CD4-positive, alpha-beta T cell treated with Interleukin-4 for 4 hours (primary cell): ENCODE measurements at places on chromosomes 5 and 9.
A peak's percentile ranks its signal among the peaks of the same experiment; 100 is the strongest.

DNA sequence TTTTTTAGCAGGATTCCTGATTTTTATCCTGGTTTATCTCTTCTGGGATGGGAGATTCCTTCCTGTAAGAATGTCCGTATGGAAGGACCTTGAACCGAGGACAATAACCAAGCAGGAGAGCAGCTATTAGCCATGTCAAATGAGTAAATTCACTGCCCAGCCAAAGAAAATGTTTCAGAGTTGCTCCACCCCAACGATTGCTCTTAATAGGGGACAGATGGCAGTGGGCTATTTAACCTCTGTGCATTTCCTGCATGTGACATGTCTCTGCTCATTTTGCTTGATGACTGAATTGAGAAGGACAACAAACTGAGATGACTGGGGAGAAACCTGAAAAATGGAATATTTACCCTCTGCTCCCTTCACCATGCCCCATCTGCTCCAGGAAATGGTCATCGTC, 479.9 kb upstream of the ZNF462 start:
- DNase-seq, result no peak

- no peak for DNase-seq
These were observed 308.6 kb upstream of the EFNA5 start for GRCh38 chr5:107979291-107979690.

DNA sequence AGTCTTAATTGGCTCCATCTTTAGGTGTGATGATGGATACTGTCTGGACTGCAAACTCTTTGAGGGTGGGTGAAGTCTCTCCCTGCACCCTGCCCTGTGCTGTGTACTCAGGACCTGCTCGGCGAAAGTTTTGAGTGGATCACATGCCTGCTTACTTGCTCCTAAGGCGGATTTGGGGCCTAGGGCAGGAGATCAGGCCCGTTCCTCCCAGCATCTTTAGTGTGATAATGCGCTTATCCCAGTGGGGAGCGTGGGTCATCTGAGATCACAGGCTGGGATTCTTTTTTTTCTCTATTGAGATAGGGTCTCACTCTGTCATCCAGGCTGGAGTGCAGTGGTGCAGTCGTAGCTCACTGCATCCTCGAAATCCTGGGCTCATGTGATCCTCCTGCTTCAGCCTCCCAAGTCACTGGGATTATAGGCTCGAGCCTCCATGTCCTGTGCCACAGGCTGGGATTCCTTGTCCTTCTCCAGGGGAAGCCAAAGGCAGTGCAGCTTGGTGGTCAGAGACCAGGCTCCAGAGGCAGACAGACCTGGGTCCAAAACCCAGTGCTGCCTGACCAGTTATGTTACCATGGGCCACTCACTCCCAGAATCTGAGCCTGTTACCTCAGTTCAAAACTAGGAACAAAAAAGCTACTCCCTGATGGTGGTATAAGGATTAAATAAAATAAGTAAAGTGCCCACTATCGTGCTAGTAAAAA, 59.7 kb downstream of the ZNF618 start:
- DNase-seq, result no peak

DNA sequence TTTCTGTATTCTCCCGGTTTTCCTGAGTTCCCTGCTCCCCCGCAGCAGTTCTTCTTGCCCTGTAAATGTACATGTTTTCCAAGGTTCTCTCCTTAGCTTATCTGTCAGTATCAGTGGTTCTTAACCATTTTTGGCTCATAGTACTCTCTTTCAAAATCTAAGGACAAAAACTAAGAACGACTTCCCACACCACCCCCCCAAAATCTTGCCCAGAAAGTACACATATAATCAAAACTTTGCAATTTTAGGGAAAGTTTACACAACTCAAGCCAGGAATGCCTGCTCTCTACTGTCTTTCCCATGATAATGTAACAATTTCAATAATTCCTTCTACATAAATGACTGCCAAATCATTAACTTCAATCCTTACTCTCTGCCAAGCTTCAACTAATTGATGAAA, 4.5 kb downstream of the DCAF12 start:
- DNase-seq, result no peak

- DNase-seq, result no peak
These were observed 92.6 kb downstream of the RIC1 start for GRCh38 chr9:5721279-5722087.

DNA sequence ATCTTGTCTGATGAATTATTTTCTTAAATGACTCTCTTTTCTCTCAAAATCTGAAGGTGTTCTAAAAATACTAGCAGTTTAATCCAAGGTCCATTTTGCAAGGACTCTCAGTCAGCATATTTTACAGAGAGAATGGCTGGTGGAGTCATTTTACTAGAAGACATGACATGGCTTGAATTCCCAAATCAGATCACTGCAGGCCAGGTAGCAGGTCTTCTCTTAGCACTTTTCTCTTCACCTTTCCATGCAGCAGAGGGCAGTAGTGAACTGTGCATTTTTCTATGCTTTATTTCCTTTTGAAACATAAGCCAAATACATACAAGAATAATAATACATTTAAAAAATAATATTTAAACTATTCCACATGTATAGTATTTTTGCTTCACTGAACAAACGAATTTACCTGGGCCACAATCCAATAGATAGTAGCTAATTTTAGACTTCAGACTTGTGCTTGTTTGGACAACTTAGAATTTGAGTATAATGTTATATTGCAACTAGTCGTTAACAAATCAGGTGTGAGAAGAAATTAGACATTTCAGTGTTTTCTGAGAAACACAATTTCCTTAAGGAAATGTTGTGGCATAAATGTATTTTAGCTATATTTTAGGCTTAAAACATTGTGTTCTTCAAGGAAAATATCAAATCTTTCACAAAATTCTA, 289.4 kb upstream of the DAB2 start:
- DNase-seq, result peak; percentile 47

DNA sequence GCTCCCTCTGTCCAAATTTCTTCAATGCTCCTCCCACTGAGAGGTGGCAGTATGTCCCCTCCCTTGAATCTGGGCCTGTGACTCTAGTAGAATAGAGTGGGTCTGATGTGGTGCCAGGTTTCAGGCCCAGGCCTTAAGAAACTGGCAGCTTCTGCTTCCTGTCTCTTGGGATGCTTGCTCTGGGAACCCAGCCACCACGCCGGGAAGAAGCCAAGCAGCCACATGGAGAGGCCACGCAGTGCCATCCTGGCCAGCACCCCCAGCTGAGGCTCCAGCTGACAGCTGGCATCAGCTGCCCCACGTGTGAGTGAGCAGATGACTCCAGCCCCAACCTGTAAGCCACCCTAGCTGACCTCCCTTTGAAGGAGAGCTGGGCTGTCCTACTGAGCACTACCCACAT, 7.3 kb upstream of the TSPAN17 start:
- DNase-seq, result no peak

- DNase-seq, result peak; percentile 57
These were observed 6.5 kb upstream of the RICTOR start for GRCh38 chr5:39080597-39081204.

- no peak for DNase-seq
These were observed 4.8 kb downstream of the DNAJB5 start for GRCh38 chr9:34994260-34994899.

- no peak for DNase-seq
These were observed 829.0 kb downstream of the TLE4 start for GRCh38 chr9:80400624-80401230.

DNA sequence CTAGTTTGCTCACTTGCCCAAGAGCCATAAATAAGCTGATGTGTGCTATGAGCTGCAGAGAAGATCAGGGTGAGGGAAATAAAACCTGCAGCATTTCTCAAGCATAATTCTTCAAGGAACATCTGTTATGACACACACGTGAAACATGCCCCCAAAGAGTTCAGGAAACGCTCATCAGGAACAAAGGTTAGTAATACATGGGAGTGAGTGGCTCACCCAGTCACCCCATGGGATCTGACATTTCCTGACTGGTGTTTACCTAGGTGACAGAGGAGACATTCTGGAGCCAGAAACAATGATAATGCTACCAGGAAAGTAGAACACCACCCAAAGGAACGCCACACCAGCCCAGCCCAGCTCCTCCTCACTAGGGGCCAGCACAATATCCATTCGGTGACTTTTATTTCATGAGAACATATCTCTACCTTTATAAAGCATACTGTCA, 66.0 kb downstream of the FRMD3 start:
- DNase-seq, result no peak

DNA sequence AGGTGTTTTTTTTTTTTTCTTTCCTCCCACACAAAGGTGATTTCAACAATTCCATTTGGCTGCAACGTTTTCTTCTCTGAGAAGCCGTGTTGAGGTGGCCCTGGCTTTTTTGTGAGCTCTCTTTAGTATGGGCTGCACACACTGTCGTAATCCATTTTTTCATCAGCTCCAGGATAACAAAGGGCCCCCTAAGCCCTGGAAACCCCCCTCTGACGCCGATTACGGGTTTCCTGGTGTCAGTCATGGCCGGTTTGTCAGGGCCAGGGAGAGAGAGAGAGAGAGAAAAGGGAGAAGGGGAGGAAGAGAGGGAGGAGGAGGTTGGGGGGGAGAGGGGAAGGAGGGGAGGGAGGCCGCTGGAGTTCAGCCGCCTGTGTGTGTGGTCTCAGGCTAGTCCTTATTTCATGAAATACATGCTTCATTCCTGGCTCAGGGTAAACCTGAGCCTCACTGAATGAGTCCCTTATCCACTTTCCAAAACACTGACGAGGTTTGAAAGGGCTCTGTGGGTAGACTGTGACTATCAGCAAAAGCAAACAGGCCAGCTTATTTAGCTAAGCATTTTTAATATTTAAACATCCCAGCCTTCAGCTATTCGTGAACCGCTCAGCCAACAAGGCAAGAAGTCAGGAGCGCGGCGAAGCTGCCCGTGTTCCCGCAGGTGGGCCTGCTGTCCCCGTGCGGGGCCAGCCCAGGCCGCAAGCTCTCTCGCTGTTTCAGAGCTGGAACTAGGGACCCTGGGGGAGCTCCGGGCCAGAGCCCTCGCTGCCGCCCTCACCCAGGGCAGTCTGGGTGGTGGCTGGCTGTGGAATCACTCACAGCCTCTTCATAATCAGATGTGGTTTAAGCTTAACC, 172.8 kb downstream of the ERCC6L2 start:
- DNase-seq, result no peak

- DNase-seq, result no peak
These were observed 258.6 kb downstream of the ASTN2 start for GRCh38 chr9:117156144-117156688.

GRCh38 chr9:76810377-76810957, 46.2 kb downstream of the PCA3 start:
- DNase-seq, result peak; percentile 3

- DNase-seq, result no peak
These were observed 559.0 kb upstream of the DAP start for GRCh38 chr5:11319836-11320580.

GRCh38 chr5:171312129-171312974, 3.3 kb downstream of the TLX3 start:
- DNase-seq, result no peak

DNA sequence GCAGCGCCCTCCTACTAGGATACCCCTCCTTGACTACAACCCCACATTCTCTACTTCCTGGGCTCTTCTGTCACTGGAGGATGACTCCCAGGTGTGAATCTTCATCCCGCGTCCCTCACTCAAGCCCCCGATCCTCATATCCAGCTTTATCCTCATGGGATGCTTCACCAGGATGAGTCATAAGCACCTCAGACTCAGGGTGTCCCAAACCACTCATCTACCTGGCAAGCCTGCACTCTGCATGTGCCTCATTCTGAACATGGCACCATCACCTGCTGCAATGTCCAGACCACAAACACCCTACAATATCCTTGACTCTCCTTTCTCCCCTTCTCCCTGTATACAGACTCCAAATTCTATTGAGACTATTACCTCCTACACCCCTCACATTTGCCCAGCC, 1.5 kb upstream of the TGFBI start:
- no peak for DNase-seq

GRCh38 chr9:123798195-123798594, 131.7 kb downstream of the DENND1A start:
- no peak for DNase-seq

DNA sequence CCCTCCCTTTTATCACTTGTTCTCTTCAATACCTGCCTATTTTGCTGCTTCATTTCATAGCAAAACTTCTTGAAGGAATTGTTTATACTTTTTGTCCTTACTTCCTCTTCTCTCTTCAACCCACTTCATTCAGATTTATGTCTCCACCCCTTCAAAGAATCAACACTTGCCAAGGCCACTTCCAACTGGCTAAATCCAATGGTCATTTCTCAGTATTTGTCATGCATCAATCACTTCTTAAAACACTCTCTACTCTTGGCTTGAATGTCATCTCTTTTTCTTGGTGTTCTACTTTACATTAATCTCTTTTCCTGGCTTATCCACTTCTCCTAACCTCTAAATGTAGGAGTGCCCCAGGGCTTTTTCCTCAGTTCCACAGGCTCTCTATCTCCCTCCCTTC, 8.3 kb upstream of the FCHO2 start:
- DNase-seq, result no peak

GRCh38 chr9:123267481-123268198, 746 bp downstream of the STRBP start:
- DNase-seq, result no peak

DNA sequence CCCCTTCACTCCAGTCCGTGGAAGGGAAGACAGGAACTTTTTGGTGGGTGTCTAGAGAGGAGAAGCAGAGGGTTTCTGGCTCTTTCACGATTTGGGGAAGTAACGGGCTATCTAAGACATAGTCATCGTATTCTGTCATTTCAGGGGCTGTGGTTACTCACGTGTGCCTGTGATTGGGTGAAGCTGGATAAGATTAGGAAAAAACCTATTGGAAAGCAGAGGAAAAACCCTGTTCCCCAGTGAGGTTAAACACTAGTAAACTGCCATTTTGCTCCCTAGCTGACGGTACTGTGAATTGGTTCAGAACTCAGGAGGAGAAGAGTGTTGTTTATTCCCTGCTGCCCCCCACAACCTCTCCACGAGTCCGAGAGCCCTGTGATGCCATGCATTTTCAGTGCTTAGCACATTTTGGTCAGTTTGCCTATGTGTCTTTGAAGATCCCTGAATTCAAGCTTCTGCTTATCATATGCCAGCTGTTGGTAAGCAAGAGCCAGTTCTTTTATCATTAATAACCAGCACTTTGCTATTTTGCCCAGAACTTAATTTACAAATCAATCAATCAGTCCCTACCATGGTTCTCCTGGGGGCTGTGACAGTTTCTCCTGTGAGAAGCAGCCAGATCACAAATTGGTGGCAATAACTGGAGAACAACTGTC, 45.1 kb upstream of the ROR2 start:
- DNase-seq, result no peak

- no peak for DNase-seq
These were observed 288.7 kb downstream of the FANCC start for GRCh38 chr9:95028853-95029219.

DNA sequence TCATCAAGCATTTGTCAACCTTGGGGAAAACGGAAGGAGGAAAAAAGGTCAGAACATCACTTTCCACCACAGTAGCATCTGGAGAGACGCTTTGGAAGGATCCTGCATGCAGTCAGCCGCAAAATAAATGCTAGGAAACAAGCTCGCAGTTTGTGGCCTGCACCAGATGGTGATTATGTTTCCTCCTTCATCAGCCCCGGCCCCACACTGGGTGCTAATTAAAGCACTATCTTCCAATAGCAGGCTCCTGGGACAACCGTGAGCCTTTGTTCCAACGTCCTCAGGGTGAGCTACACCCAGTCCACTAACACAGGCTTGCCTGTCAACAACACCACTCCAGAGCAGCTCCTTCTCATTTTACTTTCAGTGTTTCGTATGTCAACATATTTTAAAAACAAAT, 64.0 kb downstream of the RNF130 start:
- no peak for DNase-seq

GRCh38 chr9:13478639-13479038, 199.1 kb upstream of the MPDZ start:
- DNase-seq, result no peak

- no peak for DNase-seq
These were observed 1.8 kb downstream of the ARRDC3 start for GRCh38 chr5:91381239-91381773.

GRCh38 chr5:159098603-159099436, 896 bp downstream of the EBF1 start:
- no peak for DNase-seq
